ENCODE measurements at places on chromosomes 16 and 17.
A peak's percentile ranks its signal among the peaks of the same experiment; 100 is the strongest.

DNA sequence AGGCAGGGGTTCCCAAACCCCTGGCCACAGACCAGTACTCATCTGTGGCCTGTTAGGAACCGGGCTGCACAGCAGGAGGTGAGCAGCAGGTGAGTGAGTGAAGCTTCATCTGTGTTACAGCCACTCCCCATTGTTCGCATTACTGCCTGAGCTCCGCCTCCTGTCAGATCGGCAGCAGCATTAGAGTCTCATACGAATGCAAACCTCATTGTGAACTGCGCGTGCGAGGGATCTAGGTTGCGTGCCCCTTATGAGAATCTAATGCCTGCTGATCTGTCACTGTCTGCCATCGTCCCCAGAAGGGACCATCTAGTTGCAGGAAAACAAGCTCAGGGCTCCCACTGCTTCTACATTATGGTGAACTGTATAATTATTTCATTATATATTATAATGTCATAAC lies 25.1 kb upstream of the RMI2 start:
- no peak for DNase-seq

DNA sequence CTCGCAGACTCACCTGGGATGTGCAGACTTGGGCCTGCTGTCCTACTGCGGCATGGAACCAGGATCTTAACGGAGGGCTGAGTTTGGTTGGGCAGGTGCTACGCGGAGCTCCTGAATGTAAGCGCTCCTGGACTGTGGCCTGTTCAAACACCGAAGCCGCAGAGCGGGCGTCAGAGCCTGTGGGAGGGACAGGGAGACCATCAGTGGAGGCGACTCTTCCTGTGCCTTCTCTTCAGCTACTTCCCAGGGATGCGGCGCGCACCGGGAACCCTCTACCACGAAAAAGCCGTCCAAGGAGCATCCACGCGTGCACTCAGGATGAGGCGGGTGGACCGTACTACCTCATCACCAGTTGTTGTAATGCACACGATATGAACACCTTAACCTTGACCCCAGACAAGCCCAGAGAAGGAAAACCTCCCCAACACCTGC lies 2.0 kb downstream of the USP36 start:
- DNase-seq, result no peak

GRCh38 chr17:1164935-1165556 lies 14.7 kb downstream of the ABR start:
- DNase-seq, result no peak

- no peak for DNase-seq
Measured at GRCh38 chr16:27745348-27745747, 195.4 kb downstream of the KATNIP start.

- DNase-seq, result peak; percentile 50
Measured at GRCh38 chr16:50368410-50369132, at the start of gene BRD7. Gene BRD7, minus strand, starts transcription at chr16:50368988. Its CDS starts 214 bp downstream, at chr16:50368774.

GRCh38 chr17:7496470-7497183 lies 12.5 kb downstream of the POLR2A start:
- DNase-seq, result no peak

DNA sequence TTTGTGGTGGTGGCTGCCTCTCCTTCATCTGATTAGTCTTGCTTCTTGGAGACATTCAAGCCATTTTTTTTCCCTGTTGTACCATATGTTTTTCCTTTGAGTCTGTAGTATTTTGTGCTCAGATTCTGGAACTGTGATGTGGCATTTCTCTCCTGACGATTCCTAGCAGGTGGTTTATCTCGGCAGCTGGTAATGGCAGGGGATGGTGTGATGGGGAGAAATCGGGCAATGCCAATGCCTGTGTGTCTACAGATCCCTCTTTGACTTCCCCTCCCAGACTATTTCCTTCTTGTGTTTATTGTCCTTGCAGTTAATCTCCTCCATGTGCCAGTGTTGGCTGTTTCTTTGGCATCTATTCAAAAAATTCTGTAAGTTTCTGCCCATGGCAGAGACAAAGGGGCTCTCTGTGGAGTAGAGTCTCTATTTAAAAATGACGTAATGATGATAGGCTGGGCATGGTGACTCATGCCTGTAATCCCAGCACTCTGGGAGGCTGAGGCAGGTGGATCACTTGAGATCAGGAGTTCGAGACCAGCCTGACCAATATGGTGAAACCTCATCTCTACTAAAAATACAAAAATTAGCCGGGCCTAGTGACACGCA lies 90.2 kb upstream of the ERCC4 start:
- no peak for DNase-seq

DNA sequence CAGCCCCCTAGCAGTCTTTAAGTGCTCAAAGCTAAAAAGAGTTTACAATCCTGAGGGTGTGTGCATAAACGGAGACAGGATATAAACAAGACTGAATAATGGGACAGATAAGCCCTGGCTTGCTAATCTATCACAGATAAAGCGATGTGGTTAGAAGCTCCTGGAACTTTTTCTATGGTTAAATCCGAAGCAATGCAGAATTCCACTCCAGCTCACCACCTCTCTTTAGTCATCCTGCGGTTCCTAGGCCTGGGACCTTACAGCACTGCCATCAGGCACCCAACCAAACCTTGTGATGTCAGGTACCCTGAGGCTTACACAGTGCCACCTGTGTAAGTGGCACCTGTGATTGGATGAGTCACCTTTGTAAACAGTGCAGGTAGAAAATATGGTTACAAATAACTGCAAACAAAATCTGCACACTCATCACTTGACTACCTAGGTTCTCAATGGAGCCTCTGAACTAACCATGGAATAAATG lies 31.5 kb upstream of the B4GALNT2 start:
- DNase-seq, result no peak

DNA sequence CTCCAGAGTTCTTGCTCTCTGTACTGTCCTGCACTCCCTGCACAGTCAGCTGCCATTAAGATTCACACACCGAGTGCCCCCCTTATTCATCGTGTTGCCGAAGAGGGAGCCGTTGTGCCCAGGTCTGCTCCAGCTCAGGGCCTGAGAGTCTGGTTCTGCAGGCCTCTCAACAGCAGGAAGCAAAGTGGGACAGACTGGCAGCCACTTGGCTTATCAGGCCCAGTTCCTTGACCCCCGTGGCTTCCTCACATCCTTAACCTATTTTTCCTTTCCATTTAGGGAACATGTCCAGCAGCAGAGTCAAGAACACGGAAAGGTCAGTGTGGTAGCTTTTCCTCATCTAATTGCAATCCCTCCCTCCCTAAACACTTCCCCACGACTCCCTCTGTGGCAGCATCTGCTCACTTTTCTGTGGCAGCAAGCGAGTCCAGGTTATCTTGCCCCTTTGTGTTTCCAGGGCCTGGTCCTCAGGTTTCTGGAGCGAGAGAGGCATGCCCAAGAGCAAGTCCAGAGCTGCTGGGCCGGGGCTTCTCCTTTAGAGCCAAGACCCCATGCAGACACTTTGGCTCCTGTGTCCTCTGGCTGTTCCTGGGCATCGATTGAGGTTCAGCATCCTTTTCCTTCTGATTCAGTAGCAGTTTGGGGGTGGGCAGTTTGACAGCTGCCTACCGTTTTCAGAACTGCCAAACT lies 22.1 kb upstream of the ADAM11 start:
- no peak for DNase-seq

DNA sequence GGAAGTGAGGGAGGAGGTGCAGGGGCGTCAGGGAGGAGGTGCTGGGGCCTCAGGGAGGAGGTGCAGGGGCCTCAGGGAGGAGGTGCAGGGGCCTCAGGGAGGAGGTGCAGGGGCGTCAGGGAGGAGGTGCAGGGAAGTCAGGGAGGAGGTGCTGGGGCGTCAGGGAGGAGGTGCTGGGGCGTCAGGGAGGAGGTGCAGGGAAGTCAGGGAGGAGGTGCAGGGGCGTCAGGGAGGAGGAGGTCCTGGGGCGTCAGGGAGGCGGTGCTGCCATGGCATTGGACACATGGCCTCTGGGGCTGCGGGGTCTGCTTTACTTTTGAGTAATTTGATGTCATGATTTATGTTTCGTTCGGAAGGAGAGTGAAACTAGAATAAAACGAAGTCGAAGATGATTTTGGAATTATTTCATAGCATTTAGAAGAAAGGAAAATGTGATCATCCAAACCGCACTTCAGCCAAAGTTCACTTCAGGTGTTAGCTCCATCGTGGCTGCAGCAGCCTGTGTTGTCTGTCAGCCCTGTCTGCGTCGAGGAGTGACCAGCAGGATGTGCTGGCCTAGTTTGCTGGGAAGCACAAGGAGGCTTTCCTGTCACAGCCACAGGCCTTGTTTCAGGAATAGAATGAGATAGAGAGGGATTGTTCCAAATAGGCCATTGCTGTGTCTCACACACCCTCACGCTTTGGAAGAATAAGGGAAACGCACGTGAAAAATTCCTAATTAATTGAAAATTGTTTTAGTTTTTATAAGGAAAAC lies 42.8 kb downstream of the RAB11FIP3 start:
- DNase-seq, result no peak

- DNase-seq, result no peak
Measured at GRCh38 chr17:47703191-47703591, 9.2 kb downstream of the TBKBP1 start.

DNA sequence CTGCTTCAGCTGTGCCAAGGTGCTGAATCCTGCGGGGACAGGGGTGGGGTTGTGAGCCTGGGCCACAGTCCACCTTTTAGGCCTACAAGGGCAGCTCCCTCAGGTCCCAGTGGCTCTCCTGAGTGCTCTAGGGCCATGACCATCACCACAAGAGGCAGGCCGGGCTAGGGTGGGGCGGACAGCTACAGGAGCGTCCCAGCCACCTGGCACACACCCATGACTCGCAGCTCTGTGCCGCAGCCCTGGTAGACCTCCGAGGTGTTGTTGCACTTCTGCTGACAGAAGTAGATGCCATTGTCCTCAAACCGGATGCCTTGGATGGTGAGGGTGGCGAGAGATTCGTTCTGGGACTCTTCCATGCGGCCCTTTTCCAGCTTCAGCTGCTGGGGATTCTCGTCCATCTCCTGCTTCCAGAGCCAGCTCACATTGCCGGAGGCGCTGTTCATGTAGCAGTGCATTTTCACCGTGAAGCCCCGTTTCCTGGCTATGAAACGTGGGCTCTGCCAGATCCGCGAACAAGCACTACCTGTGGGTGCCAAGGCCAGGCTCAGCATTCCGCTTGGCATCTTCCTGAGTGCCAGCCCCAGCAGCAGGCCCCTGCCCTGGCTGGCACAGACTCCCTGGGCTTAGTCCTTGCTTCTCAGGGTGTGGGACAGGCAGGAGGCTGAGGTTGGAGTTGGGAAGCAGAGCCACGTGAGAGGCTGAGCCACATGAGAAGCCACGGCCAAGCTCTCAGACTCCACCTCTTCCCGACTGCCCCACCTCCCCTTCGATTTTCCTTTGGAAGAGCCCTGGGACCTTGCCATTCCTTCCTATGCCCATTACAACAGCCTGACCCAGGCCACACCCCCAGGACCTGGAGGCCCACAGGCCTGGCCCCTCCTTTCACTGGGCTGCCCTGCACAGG lies 2.0 kb downstream of the CD79B start:
- DNase-seq, result no peak

DNA sequence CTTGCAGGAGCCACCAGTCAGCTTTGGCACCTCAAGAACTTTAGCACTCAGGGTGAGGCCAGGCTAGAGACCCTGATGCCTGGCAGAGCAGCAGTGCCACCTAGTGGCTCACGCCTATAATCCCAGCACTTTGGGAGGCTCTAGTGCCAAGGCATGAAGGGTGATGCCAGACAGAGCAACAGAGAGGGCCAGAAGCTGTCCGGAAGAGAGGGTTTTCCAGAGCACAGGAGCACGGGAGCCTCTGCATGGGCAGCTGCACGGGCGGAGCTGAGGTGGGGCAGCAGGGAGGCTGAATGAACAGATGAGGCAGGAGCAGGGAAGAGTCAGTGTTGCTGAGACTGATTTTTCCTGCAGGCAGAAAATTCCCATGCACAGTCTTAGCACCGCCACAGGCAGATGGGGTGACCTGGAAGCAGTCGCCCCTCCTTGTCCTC lies 38.9 kb downstream of the MYH3 start:
- DNase-seq, result peak; percentile 78

DNA sequence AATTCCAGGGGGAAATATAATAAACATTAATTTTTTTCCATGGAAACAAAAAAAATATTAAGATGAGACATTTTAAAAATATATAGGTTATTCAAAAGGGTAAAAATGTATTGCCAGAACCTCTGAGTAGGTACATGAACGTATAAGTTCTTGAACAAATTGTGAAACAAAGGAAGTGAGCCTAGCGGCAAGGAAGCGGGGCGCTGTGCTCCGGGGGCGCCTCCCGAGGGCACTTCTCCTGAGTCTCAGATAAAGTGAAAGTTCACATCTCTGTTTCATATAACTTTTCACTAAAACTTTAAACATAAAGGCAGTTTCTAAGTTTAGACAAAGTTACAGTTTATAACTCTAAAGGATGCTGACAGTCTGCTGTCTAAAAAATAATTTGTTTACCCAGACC lies 52.3 kb downstream of the TNRC6C start:
- no peak for DNase-seq

DNA sequence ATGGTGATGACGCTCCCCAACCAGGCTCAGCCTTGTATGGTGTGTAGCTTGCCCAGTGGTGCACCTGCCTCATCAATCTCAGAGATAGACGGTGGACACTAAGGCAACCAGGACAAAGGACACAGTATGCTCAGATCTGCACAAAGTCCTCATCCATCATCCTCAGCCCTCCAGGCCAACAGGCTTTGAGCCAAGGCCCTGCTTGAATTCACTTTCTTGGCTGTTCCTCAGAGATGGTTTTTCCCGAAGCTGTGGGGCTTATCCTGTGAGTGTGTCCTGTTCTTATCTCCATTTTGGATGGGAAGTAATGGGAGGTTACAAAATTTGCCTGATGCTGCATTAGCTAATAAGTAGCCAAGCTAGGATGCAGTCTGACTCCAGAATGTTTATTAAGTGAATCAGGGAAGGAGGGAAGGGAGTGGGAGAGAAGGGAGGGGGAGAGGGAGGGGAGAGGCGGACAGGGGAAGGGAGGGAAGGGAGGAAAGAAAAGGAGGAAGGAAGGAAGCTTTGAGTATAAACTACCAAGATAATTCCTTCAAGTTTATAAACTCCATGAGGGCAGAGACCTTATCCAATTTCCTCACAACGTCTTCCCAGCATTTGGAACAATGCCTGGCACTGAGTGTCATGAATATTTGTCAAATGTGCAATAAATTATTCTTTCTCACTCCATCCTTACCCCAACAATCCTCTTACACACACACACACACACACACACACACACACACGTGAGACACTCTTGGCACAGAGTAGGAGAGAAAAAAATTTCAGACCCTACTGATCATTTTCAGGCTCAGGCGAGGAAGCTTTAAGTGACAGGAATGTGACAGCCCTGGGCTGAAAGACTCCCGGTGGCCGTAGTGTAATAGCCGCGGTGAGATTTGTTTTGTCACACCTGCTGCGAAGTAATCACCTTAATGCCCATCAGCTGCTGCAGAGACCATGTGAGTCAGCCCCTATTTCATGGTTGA lies 84.3 kb downstream of the BMERB1 start:
- peak; percentile 49 for DNase-seq
